ENCODE measurements at places on chromosomes 7 and 10.
A peak's percentile ranks its signal among the peaks of the same experiment; 100 is the strongest.

DNA sequence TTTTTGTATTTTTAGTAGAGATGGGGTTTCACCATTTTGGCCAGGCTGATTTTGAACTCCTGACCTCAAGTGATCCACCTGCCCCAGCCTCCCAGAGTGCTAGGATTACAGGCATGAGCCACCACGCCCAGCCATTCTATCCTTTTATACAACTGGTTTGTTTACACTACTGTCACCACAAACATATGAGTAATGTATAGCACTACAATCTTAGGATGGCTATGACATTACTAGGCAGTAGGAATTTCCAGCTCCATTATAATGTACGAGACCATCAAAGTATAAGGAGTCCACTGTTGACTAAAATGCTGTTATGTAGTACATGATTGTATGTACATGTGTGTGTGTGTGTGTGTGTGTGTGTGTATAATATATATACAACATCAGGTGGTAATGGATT is 1126.1 kb upstream of the LRRN3 start:
- no peak for DNase-seq

DNA sequence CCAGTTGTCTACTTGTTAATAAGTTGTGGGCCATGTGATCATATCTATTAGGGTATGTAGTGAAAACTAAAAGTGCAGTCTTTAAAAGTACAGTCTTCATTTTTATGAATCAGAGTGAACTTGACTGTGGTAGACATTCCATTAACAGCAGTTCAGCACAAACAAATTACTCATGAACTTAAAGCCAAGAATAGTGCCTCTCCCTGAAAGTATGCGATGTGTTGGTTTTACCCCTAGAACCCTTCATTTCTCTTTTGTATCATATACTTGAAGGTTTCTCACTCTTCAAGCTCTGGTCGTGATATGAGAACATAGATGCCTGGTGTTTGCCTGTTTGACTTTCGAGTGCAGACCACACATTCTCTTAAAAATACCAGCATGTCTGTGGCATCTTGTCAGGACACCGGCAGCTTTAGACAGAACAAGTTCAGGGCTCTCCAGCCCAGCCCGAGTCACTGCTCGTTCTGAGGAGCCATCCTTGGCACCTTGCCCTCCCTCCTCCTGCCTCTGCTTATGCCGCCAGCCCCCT is 159.3 kb downstream of the LCOR start:
- DNase-seq = no peak

DNA sequence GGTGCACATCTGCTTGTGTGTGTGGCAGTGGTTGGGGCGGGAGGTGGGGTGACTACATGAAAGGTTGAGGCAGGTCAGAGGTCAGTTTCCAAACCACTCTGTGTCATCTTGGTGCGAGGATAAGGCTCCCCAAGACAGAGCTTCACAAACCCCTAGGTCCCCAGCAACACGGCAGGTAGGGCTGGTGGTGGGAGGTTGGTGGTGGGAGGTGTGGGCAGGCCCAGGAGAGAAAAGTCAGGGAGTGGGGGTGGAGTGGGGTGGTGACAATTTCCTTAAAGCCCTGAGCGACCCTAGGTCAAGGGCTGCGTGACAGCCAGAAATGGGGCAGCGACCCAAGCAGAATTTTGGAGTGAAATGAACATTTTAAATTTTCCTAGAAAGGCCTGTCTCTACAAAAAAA is 1.6 kb upstream of the STRA8 start:
- no peak for DNase-seq

GRCh38 chr10:13335881-13336280 is 12.2 kb downstream of the SEPHS1 start:
- peak; percentile 47 for DNase-seq

- DNase-seq = no peak
These were observed 177.6 kb downstream of the GNAI1 start for GRCh38 chr7:80312139-80312661.

DNA sequence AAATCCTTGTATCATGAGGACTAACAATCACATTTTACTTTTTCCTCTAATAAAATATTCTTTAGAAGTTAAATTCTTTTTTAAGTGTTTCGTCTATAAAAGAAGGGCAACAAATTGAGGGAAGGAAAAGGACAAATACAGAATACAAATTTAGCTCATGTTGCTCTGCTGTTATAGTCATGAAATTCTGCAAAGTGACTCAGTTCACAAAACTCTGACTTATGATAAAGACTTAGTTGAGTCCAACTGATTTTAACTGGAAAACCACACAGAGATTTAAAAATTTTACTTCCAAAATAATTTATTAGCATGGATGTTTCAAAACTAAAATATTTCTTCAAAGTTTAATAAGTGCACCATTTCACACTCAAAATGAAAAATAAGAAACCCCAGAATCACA is 75.0 kb upstream of the GPR22 start:
- no peak for DNase-seq

DNA sequence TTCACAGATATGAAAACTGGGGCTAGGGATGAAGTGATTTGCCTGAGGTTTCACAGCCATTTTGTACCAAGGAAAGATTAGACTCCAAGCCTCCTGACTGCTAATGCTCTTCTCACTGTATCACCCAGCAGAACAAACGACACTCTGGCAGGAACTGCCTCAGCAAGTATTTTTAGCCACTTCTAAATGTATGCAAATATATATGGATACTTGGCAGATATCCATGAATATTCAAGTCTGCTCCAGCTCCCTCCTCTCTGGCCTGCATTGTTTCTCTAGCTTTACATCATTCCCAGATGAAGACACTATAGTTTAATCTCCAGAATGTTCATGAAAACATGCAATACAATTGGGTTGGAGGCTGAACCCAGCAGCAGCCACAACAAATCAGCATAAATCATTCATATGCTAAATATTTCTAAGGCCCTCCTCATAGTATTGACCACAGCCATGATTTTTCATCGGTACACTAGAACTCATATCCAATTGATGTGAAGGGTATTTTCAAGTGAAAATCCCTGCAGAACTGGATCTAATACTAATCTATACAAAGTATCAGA is 65.5 kb downstream of the HPSE2 start:
- DNase-seq = no peak

- DNase-seq = no peak
These were observed 65.3 kb downstream of the TET1 start for GRCh38 chr10:68625316-68625921.

GRCh38 chr7:80764132-80764531 is 125.7 kb downstream of the CD36 start:
- no peak for DNase-seq

- DNase-seq = no peak
These were observed 37.0 kb downstream of the KCNMA1 start for GRCh38 chr10:77600640-77601039.

DNA sequence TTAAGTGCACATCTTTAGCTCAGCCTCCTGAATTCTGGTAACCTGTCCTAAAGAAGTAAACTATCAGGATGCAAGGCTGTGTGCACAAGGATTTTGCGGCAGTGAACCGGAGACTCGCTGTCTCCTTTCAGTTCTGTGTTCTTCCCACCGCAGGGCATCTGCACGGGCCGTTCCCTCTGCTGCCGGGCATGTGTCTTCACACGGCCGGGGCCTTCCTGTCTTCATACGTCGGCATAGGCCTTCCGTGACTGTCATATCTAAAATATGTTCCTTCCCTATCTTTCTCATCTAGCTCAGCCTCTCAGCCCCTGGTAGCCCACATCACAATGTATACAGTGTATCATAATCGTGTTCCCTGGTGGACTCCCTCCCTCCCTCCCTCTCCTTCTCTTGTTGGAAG is 16.4 kb downstream of the PALD1 start:
- DNase-seq = no peak

- no peak for DNase-seq
These were observed 100.7 kb downstream of the POLL start for GRCh38 chr10:101487399-101487798.

GRCh38 chr10:97372233-97372875 is 28.8 kb downstream of the RRP12 start:
- no peak for DNase-seq

- no peak for DNase-seq
These were observed 13.7 kb upstream of the INMT start for GRCh38 chr7:30738026-30738915.

DNA sequence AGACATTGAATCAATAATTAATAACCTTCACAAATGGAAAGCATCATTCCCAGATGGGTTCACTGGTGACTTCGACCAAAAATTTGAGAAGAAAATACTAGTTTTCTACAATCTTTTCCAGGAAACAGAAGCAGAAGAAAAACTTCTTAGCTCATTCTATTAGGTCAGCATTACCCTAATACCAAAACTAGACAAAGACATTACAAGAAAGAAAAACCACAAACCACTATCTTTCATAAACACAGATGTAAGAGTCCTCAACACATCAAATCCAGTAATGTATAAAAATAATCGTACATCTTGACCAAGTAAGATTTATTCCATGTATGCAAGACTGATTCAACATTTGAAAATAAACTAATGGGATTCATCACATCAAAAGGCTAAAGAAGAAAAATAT is 64.0 kb upstream of the CDK1 start:
- DNase-seq = no peak

- no peak for DNase-seq
These were observed 13.9 kb downstream of the STX1A start for GRCh38 chr7:73705551-73705920.

- no peak for DNase-seq
These were observed 62.3 kb downstream of the LAMB4 start for GRCh38 chr7:108067844-108068243.

DNA sequence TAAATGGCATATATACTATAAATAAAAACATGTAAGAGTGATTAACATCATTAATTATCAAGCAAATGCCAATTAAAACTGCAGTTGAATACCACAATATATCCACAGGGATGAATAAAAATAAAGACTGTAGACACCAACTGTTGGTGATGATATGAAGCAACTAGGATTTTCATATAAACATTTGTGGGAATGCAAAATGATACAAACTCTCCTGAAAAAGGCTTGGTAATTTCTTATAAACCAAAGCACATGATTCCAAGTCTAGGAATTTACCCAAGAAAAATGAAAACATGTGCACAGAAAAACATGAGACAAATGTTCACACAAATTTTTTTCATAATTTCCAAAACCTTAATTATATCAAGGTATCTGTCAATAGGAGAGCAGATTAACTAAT is 448.1 kb downstream of the ETV1 start:
- DNase-seq = no peak

GRCh38 chr10:109978481-109978880 is 29.3 kb upstream of the ADD3 start:
- no peak for DNase-seq

- DNase-seq = peak; percentile 66
These were observed 40.9 kb downstream of the TCERG1L start for GRCh38 chr10:131270461-131271190.

DNA sequence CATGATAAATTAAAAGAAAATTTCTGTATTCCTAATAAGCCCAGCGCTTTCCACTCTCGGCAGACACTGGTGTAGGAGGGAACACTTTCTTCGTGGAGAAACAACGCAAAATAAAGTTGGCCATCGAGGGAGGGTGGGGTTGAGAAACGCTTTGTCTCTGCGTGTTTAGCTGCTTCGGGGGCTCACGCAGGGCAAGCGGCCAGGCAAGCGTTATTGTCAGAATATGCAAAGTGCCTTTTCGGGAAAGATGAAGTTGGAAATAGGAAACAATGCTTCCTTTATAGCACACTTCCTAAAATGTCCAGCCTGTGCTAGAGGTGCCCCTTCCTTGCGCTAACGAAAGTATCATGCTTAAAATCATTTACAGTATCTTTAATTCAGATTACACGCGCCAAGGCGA is 1.9 kb upstream of the EBF3 start:
- no peak for DNase-seq

DNA sequence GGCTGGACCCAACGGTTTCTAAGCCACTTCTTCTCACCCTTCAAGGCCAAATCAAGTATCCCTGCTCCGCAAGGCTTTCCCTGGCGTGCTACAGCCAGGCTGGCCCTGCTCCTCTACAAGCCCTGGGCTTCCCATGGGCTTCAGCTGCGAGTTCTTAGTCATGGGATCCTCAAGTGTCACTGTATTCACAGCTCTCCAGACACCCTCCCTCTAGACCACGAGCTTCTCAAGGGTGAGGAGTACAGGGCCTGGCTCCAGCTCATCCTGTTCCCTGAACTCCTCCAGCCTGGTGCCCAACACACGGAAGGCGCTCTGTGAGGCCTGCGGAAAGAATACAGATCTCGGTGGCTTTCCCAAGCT is 38.8 kb downstream of the FAM53B start:
- DNase-seq = no peak

GRCh38 chr10:62390497-62391176 is 16.5 kb downstream of the ZNF365 start:
- DNase-seq = no peak

GRCh38 chr10:131480861-131481260 is 169.3 kb upstream of the TCERG1L start:
- no peak for DNase-seq

- no peak for DNase-seq
These were observed 240.5 kb downstream of the KCNMA1 start for GRCh38 chr10:77397103-77397502.

DNA sequence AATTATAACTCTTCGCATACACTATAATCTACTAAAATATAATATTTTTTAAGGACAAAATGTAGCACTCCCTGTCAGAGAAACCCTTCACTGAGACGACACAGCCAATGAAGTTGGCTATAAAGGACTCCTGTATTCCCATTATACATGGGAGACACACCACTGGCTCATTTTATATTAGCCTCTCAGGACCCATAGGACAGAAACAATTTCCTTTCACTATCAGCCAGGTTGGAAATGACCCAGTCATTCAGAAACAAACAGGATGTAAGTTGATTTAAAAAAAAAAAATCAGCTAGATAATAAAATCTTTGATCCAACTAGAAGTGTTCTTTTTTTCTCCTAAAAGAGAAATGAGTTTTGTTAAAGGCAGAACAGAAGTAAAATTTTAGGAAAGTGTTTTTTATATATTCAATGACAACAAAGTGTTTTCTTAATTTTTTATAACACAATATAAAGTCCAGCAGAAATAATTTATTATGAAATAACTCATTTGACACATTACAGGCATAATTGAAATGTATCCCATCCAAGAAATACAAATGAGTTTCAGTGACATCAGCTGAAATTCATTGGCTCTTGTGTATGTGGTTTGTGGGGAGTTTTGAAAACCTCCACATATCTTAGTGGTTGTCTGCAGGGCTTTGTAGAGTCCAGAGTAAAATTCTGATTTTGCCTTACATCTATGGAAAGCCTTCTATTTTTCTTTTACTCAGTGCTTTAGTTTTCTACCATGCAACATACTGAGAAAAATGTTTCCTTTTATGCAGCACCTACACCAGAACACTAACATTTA is 64.1 kb downstream of the CTTNBP2 start:
- no peak for DNase-seq

GRCh38 chr7:138125598-138126111 is 49.4 kb downstream of the AKR1D1 start:
- DNase-seq = no peak
